Sciatic nerve (tissue), 2 donors: ENCODE measurements at places on chromosomes 7 and 10.

DNA sequence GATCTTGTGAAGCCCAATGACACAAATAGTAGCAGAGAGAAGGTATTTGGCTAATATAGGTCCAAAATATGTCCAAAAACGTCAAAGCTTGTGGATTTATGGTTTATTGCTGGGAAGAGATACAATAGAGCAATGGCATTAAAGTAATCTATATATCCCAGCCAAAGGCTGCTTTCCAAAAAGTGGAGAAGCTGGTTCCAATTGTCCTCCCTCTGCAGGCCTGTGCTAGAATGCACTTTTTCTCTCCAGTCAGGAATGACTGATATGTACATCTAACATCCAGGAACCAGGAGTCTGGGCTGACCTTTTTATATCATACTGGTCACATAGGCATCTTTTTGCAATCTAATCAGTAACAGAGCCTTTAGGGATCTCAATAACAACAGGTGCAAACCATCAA is 167.1 kb upstream of the FAM3C start:
- no peak for DNase-seq

GRCh38 chr10:26697922-26698608 is 564 bp downstream of the PDSS1 start:
- no peak for DNase-seq

DNA sequence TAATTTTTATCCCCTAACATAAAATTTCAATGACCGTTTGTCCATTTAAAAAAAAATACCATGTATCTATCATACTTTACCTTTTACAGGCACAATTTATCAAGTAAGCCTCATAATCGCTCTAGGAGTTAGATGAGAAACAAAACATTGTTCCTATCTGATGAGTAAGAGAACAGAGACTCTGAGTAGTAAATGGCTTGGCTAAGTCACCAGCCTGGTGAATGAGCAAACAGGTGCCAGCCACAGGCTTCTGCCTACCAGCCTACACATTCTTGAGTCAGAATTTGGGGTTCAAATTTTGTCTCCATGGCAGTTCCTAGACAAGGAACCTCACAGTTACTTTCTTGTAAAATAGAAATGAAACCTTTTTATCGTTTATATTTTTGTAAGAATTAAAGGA is 235.4 kb downstream of the HGF start:
- DNase-seq, result no peak

- DNase-seq, result no peak
Measured at GRCh38 chr10:23376229-23376655, 31.6 kb upstream of the C10orf67 start.

- no peak for DNase-seq
Measured at GRCh38 chr7:33961948-33962347, 56.6 kb downstream of the BMPER start.

DNA sequence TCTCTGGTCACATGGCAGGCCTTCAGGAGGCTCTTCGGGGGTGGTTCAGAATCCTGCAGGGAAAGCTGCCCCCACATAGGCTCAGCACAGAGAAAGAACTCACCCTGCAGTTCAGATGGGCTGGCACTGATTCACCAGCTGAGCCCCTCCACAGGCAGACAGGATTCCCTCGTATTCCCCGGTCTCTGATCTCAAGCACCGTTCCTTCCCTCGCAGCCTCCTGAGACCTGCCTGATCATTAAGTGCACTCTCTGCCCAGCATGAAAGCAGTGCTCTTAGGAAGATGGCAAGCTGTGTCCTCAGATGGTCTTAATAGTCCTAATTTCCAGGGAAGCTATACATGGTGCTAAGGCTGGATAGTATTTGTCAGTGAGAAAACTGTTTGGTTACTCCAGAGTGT is 78.2 kb upstream of the NPS start:
- DNase-seq, result no peak
